ENCODE measurements at places on chromosomes 5 and 9.

GRCh38 chr5:108420755-108421154 is 38.9 kb upstream of the FBXL17 start:
- no peak for DNase-seq

DNA sequence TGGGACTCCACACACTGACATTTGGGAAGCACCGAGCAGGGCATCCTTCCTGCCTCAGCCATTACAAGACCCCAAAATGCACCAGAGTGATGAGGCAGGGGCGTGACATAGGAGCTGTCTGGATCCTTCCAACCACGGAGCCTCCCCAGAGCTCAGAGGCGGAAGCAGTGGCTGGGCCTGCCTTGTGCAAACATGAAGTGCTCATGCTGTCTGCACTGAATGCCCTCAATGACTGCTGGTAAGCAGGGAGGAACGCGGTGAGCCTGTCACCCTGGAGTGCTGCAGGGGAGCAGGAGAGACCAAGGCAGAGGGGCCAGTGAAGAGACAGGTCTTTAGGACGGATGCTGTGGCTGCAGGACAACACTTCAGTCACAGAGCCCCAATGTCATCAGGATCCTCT is 60.2 kb upstream of the HRH2 start:
- peak; percentile 26 for DNase-seq

DNA sequence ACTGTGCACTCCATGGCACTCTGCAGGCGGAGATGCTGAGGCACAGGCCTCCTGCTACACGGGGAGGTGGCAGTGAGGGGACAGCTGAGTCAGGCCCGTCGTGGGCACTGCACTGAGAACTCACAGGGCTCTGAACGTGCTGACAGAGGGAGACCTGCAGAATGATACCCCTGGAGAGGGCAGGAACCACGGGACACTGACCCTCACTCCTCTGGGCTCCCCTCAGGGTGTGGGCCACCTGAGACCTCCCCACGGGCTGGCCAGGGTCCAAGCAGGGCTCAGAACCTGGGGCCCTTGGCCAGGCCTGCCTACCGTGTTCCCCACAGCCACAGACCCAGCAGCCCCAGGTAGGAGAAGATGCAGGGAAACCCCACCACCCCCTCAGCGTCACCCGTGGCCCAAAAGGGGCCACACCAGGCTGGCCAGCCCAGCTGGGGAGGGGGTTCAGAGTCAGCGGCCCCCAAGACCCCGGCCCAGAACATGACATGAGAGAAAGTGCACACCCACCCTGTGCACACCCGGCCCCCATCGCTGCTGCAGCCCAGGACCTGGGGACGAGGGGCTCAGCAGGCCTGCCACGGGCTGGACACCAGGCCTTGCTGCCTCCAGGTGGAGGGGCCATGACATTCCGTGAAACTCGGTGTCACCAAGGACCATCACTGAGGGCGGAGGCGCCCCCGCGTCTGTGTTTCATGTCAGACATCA is 30.9 kb downstream of the GLT6D1 start:
- DNase-seq: peak; percentile 2

- DNase-seq: no peak
These were observed 151.1 kb downstream of the ARL15 start for GRCh38 chr5:54159153-54159892.

DNA sequence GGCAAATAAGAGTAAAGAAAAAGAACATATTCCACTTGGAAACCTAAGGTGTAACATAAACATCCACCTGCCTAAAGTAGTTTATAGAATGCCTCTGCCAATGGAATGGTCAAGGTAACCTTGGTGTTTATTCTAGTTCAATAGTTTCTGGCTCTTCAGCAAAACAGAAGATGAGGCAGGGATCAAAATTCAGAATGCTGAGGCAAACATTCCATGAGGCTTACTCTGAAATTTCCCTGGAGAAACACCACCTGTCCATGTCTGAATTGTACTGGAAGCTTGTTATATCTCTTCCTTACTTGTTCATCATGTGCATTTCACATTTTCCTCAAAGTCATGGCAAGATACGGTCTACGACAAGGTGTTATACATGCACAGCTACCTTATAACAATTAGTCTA is 1862.4 kb upstream of the ACO1 start:
- no peak for DNase-seq

GRCh38 chr9:130599625-130600024 is 20.2 kb downstream of the FUBP3 start:
- no peak for DNase-seq

DNA sequence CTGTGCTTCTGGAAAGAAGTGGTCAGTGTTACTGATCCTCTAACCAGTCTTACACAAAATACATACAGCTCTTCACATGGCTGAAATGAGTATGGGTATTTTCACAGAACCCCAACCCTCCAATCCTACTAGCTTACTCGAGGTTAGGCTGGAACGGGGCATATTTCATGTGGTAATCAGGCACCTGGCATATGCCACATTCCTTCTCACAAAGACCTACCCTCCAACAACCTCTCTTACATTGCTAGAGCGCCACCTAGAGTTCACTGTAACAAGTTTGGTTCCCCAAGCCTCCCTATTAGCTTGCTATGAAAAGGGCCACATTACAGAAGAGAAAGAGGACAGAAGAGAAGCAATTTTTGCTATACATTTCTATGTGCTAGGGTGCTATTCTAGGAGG is 597.3 kb downstream of the PRELID2 start:
- DNase-seq: peak; percentile 31

DNA sequence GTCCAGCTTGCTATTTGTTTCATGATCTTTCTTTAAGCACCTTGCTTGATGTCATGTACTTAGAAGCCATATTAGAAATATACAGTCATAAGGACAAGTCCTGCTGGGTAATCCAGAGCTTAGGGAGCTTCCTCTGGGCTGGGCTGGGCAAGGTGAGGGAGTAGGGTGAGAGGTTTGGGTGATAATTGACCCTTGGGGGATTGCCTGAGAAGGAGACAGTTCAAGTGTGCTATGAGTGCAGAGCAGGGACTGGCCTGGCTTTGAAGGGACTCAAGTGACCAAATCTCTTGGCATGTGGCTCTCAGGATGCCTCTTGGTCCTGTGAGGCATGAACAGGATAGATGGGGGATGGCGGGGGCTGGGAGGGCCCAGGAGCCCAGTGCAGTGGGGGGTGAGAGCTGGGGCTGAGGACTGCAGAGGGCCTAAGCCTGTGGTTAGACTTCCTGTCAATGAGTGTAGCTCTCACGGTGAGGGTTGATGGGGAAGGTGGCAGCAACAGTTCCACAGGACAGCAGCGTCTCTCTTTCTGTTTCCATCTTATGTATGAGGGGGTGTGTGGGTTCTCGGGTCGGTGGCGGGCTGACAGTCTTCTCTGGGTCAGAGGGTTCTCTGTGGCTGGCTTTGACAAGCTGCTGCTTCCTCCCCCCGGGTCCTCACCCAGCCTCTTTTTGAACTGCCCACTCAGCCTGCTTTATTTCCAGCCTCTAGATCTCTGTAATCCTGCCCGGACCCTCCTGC is 53.5 kb downstream of the RGS3 start:
- DNase-seq: no peak

DNA sequence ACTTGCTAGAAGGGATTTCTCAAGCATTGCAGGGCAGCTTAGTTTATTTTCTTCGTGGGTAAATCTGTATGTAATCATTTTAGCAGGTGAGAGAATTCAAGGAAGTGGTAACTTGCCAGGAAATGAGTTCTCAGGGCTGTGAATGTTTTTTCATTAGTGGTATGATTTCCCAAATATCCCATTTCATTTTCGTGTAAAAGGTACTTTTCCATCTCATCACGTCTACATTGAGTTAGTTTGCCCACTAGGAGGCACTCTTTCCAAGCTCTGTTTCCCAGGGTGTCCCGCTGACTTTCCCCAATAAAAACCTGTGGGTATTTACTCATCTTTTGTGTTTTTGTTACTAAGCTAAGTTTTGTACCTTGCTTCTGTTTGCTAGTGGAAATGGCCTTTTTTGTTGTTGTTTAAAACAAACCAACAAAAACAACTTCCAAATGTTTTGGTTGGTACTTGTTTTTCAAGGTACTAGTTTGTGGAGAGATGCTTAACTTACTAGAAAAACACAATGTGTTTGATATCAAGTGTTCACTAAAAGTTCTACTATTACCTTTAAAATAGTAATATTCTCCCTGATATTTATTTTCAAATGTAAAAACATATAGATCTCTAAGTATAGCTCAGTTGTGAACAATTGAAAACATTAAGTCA is 373.6 kb downstream of the ADGRV1 start:
- peak; percentile 65 for DNase-seq

DNA sequence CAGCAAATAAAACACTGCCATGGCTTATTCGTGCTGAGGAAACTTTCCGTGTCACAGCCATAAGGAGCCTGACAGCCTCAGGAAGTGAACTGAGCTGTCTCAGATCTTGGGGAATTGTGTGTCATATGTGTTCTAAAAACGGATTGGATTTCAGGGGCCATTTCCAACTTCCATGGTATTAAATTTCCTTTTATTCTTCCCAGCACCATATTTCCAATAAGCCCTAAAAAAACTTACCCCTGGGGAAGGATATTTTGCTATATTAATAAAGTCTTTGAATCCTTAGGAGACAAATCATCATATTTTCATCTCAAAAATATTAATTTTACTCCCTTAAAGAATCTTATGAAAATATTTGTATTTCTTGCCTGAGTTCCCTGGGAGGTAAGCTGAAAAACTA is 93.9 kb downstream of the LHFPL2 start:
- DNase-seq: no peak

DNA sequence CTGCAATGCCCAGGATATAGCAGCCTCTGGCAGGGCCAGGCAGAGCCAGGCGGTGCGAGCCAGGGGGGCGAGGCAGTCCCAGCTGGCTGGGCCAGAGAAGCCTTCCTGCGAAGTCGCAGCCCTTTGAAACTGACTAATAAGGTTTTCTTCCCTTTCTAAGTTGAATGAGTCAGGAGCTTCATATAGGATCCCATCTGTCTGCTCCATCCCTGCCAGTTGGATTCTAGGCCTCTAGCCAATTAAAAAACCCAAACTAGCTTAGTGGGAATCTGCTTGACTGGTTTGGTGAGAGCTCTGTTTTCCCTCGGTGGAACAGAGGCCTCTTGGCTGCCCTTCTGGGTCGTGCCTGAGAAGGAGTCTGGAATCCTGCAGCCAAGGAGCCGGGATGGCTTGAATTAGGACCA is 70.1 kb upstream of the RAPGEF1 start:
- DNase-seq: no peak

DNA sequence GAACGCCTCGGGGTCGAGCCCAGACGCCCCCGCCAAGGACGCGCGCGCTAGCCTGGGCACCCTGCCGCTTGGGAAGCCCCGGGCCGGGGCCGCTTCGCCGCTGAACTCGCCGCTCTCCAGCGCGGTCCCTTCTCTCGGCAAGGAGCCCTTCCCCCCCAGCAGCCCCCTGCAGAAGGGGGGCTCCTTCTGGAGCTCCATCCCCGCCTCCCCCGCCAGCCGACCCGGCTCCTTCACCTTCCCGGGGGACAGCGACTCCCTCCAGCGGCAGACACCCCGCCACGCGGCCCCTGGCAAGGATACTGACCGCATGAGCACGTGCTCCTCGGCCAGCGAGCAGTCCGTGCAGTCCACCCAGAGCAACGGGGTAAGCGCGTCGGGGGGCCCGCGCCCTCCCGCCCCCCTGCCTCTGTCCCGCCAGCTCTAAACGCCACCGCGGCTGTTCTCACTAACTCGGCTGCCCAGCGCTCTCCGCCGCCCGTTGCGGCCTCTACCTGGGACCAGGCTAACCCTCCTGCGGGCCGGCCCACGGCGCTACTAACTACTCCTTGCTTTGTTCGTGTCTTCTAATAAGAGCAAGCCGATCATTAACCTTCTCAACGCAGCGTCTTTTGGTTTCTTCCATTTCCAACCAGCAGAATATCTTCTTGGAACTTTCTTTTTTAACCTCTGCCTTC is 93.6 kb upstream of the OTULINL start:
- no peak for DNase-seq

- DNase-seq: no peak
These were observed 92.3 kb downstream of the RAPGEF6 start for GRCh38 chr5:131542723-131543122.

DNA sequence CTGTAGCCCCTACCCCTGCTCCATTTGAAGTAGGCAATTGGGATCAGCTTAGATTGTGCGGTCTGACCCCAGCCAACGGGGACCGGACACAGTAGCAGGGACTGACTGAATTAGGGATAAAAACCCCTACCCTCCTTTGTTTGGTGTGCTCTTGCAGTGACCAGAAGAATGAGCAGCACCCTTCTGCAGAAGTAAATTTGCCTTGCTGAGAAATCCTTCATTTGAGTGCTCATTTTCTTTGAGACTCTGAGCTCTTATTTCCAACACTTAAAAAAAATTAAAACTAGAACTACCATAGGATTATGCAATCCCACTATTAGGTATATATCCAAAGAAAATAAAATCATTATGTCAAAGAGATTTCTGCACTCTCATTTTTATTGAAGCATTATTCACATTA is 560.0 kb downstream of the CDH12 start:
- no peak for DNase-seq

DNA sequence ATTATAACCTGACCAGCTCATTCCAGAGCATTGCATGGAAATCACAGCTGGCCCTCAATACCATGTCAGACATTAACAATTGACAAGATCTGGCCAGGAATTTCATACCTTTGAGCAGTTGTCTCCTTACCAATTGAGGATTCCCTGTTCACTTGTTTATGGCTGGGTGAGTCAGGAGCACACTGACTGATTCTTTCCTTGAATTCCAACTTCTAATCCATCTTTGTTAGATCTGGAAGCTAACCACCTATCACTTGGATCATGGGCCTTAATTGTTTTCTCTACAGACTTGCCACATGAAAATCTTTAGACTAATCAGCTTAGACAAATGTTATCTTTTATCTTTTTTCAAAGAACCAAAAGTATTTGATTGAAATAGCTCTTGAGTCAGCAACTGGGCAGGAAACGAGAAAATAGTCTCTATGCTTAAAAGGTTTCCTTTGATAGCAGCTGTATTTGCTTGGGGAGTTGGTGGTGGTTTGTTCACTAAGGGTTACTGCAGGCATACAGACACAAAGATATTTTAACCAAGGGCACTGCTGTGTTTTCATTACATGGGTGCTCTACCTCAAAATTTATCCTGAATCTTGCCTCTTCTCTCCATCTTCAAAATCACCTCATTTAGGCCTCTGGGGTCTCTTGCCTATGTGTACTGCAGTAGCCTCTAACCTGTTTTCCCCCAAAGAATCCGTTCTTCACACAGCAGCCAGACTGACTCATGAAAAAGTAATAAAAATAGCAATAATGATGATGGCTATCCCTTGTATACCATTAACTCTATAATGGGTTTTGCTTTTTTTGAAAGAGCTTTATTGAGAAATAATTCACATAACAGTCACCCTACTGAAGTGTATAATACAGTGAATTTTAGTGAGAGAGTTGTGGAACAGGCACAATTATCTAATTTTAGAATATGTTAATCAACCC is 197.0 kb upstream of the NMUR2 start:
- no peak for DNase-seq

- no peak for DNase-seq
These were observed 25.7 kb upstream of the PPP3R2 start for GRCh38 chr9:101620452-101620851.

GRCh38 chr5:133399247-133399891 is 213.0 kb downstream of the FSTL4 start:
- no peak for DNase-seq

- no peak for DNase-seq
These were observed 317.6 kb downstream of the ENC1 start for GRCh38 chr5:74322944-74323343.
